ENCODE measurements at places on chromosomes 16 and 17.

- DNase-seq: no peak
Measured at GRCh38 chr16:77827032-77827431, 38.7 kb downstream of the VAT1L start.

GRCh38 chr16:77679901-77680300, 42.4 kb upstream of the NUDT7 start:
- no peak for DNase-seq

DNA sequence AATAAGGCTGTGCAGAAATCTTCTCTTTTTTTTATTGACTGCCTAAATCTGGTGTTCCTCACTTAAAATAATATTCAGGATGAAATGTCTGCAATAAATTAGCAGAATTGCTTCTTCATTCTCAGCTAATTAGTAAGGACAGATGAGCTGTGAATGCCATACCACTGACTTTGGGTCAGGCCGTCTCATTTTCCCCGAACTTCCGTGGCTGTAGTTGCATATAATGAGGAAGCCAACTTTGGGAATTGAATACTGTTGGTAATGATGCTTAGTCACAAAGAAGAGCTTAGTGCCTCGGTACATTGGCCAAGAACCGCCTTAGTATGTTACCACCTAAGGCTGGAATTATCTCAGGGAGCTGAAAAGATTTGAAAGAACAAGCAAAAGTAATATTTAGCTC, 47.6 kb downstream of the NUP93 start:
- DNase-seq: no peak

DNA sequence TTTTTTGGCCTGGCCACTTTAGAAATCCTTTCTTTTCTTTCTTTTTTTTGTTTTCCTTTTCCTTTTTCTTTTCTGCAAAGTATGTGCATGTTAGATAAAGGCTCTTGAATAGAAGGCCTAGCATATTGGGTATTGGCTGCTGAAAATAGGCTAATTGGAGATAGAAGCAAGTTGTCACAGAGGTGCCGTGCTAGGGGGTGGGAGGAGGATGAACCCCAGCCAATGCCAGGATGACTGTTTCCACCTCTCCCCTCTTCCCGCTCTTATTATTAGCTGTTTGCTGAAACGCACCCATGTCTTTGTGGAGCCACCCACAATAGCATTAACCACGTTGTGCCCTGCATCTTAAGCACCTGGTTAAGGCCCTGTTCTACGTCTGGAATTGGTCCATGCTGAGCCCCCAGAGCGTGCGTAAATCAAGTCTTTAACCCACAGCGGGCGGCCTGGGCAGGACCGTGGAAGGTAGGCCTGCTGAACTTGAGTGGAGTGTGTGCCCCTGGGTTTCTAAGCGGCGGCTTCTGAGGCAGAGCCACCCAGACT, 123.6 kb downstream of the MSI2 start:
- no peak for DNase-seq

DNA sequence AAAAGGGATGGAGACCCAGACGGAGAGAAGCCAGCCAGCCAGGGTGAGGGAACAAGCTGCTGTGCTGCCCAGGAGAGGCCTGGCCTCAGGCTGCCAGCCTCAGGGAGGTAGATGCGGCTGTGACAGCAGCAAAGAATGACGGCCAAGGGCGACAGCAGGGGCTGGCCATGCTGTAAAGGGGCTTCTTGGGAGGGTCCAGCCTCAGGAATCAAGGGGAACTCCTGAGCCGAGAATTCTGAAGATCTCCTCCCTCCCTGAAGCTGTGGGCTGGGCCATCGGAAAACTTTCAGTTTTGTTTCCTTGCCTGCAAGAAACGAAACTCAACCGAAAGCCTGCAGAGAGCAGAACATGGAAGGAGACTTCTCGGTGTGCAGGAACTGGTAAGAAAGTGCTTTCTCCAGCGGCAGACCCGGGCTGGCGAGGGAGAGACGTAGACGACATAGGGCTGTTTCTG, at the start of gene XAF1:
TSS of gene XAF1 (plus strand) at position 316 of the 454 bp plus-strand sequence. CDS start at position 349, 33 bp downstream.
- peak; percentile 32 for DNase-seq

GRCh38 chr16:84141143-84141670, 3.8 kb downstream of the HSDL1 start:
- DNase-seq: no peak

- no peak for DNase-seq
Measured at GRCh38 chr16:49857423-49858181, 1.7 kb upstream of the ZNF423 start.

GRCh38 chr16:58032710-58033293, 7.2 kb downstream of the MMP15 start:
- peak; percentile 64 for DNase-seq

- DNase-seq: no peak
Measured at GRCh38 chr17:37840576-37840975, 83.6 kb upstream of the TBC1D3K start.

DNA sequence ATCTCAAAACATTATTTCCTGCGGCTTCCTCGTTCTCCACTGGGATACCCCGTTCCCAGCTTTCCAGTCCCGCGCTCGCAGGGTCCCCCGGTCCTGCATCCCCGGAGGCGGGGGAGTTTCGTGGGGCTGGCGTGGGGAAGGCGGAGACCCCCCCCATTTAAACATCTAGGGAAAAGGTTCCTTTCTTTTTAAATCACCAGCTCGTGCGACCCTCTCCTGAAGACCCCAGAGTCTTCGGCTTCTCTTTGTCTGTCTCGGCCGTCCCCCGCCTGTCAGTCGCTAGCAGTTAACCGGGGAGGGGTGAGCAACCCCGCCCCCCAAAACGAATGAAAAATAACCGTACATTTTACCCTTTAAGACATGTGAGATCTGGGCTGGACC, 473 bp upstream of the IGF2BP1 start:
- DNase-seq: no peak

- DNase-seq: no peak
Measured at GRCh38 chr17:81903896-81904599, 2.0 kb downstream of the NPB start.

GRCh38 chr16:47037396-47037745, 63.9 kb upstream of the DNAJA2 start:
- no peak for DNase-seq

- DNase-seq: no peak
Measured at GRCh38 chr17:34579979-34580684, 750 bp downstream of the TMEM132E start.

DNA sequence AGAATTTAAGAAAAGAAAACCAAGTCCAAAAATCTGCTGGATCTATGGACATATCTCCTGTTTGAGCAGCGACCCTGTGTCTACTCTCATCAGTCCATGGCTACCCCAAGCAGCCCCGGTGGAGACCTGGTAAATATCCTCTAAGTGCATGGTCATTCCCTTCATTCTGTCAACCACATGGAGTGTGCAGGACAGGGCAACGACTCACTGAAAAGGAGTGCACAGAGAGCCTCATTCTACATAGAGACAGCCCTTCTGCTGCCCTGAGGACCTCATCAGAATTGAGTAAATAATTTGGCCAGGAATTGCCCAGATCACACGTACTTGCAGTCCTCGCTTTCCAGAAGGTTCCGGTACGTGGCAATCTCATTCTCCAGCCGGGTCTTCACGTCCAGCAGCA, 3.0 kb downstream of the KRT38 start:
- no peak for DNase-seq

DNA sequence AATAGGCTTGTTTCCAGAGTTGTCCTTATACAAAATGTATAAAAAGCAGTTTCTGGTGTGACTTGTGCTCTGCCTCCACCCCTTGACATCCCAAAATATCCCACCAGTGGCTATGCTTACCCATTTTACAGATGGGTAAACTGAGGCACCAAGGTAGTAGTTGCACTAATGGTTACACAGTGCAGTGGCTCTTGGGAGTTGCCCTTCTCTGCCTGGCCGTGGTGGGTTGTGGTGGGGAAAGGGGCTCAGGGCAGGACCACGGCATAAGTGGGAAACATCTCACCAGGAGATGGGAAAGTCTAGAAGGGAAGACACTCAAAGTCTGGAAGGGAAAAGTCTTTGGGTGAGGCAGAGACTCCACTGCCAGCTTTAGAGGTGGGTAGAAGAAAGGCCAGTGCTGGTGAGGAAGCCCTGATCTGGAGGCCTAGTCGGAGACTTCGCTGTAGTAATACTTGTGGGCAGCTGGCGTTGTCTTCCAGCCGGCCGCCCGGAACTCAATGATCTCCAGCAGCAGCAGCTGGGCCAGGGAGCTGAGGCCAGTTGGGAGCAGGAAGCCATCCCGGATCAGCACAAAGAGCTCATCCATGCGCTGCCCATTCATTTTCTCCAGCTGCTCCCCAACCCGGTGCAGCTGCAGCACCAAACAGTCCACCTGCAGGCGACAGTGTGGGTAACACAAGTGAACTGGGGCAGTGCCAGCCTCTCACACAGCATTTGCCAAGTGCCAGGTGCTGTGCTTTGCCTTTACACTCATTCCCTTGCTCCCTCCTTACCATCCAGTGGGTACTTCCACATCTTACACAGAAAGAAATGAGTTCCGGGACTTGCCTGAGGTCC, 4.5 kb downstream of the MIF4GD start:
- peak; percentile 51 for DNase-seq

DNA sequence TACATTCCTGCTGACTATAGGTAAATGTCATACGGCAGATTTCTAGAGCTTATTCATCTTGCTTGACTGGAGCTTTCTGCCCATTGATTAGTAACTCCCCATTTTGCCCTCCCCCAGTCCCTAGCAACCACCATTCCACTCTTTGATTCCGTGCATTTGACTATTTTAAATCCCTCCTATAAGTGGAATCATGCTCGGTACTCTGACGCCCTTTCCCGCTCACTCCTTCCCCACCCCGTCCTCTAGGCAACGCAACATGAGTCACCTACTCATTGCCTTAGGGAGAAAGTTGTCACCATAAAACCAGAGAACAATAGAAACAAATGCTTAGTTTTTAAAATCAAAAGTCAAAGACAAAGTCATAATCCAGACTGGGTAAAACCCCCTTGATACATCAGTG, 45.5 kb upstream of the RBBP6 start:
- DNase-seq: no peak

DNA sequence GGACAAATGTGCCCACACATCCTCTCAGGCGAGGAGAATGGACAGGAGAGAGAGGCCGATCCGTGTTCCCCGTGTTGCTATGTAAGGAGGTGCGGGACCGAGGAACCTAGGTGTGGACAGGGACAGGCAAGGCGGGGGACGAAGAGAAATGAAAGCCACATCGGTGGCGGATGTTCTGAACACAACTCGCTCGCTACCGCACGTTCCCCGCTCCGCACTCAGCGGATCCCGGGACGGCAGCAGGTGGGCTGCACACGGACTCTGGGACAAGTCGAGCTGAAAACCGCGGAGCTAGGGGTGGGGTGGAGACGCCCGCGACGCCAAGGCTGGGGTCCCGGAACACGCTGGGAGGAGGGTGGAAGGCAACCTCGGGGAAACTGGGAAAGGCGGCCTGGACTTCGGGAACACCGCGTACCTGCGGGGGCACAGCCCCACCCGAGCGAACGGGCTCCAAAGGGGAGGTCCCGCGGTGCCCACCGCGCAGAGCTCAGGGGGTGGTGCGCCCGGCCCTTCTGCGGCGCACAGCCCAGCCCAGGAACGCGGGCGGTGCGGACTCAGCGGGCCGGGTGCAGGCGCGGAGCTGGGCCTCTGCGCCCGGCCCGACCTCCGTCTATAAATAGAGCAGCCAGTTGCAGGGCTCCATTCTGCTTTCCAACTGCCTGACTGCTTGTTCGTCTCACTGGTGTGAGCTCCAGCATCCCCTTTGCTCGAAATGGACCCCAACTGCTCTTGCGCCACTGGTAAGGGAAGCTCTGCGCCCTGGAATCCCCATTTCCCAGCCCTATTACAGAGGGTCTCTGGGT, at the start of gene MT1E:
TSS of gene MT1E (plus strand) at position 642 of the 803 bp plus-strand sequence. CDS start at position 713, 71 bp downstream.
- DNase-seq: peak; percentile 73

GRCh38 chr16:77674888-77675287, 47.4 kb upstream of the NUDT7 start:
- DNase-seq: no peak

GRCh38 chr16:3144321-3144983, 9.6 kb downstream of the ZNF213 start:
- DNase-seq: no peak

DNA sequence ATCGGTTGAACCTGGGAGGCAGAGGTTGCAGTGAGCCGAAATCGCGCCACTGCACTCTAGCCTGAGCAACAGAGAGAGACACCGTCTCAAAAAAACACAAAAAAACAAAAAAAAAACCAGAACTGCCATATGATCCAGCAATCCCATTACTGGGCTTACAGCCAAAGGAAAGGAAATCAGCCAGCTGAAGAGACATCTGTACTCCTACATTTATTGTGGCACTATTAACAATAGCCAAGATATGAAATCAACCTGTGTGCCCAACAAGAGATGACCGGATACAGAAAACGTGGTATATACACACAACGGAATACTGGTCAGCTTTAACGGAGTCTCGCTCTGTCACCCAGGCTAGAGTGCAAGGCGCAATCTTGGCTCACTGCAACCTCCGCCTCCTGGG, 14.6 kb downstream of the FANCA start:
- no peak for DNase-seq

DNA sequence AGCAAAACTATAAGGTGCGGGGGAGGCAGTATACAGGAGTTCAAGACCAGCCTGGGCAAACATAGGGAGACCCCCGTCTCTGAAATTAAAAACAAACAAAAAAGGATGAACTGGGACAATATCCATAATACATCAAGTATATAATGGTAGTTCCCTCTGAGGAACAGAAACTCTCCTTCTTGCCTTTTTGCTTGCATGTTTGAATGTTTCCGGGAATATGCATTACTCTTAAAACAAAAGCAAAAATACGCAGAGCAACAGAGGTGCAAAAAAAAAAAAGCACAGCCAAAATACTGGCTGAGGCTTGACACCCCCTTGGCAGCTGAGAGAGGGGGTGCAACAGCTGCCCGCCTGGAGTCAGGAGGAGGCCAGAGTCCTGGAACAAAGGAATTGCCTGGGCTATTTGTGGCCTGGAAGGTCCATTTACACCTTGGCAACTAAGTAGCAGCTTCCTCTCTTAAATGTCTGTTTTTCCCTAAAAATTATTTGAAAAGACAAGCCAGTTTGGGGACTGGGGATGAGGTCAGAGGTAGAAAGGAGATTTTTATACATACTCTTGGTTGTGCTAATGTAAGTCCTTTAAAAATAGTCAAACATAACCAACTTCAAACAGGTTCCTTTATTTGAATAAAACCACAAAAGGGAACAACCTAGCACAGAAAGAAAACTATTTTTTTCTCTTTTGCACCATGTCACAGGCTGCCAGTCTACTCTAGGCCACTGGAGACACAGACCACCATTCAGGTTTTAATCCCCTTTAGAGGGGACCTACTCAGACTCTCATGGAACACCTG, 19.5 kb downstream of the USP7 start:
- no peak for DNase-seq

- DNase-seq: no peak
Measured at GRCh38 chr17:27069842-27070508, 223.9 kb upstream of the WSB1 start.
